Dorsolateral prefrontal cortex (tissue), 122 donors: ENCODE measurements at places on chromosomes 7 and 10.
A peak's percentile ranks its signal among the peaks of the same experiment; 100 is the strongest.

GRCh38 chr10:95755511-95756004, 405 bp upstream of the ENTPD1 start:
- no peak for DNase-seq

GRCh38 chr10:28734938-28735759, 57.8 kb downstream of the BAMBI start:
- no peak for DNase-seq

- DNase-seq: peak; percentile 68
Measured at GRCh38 chr7:33903791-33904680, 1.3 kb upstream of the BMPER start.

- no peak for DNase-seq
Measured at GRCh38 chr7:140404565-140405065, 757 bp downstream of the RAB19 start.

DNA sequence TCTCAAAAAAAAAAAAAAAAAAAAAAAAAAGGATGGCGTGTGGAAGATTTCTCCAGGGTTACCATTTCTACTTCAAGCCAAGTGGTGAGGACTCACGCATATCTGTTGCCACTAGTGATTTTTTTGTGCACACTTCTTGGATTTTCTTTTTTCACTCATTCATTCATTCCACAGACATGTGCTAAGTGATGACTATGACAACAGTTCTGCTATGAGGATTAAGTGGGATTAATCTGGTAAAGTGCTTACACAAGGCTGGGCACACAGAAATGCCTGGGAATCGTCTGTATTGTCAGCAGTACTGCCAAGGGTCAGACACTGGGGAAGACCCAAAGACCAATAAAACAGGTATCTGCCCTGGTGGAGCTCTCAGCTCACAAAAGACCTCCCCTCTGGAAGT, 6.3 kb upstream of the OPN1SW start:
- DNase-seq: no peak

GRCh38 chr10:26378861-26379294, 59.3 kb upstream of the APBB1IP start:
- no peak for DNase-seq

DNA sequence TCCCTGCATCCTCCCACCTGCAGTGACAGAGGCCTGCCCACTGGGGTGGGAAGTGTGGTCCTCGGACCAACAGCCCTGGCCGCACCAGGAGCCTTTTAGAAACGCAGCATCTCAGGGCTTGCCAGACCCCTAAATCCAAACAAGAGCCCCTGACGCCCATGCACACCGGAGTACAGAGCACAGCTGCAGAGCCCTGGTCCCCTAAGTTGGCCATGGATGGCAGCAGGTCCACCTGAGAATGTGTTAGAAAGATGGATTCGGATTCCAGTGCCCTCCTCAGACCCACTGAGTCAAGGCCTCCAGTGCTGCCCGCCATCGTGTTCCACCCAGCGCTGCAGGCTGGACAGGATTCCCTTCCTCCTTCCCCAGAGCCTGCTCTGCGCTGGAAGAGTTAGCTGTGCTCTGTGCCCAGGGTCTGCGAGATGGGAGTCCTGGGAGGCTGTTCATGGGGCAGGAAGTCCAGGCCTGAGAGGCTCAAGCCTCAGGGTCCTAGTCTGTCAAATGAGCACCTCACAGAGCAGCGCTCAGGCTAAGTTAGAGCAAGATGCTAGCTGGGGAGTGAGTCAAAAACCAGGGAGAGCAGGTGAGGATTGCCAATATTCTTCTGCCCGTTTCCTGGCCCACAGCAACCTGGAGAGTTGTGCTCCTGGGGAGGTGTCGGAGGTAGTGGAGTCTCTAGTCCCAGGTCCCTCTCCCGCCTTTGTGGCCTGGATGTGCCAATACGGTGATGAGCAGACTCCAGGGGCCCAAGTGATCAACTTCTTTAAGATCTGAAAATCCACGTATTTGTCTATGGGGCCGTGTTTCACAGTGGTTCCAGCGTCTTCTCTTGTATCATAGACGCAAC, 95.9 kb upstream of the GPR26 start:
- DNase-seq: no peak

GRCh38 chr10:29617880-29618340, 16.9 kb downstream of the SVIL start:
- no peak for DNase-seq

GRCh38 chr10:4099202-4099601, 314.2 kb upstream of the KLF6 start:
- DNase-seq: no peak

DNA sequence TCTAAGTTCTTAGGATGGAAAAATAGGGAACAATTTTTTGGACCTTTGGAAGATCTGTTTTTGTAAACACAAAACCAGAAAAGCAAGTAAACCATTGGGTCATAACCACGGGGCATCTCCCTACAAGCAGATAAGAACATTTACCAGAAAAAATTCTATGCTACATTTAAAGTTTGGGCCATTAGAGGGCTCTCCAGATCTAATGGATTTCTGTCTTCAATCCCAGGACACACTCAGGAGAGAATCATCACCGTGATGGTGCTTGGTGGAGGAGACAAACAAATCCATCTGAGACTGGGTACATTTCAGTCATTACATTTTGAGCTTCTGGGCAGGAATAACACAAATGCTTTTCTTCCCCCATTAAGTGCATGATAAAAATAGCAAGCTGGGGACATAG, 178.4 kb upstream of the TARP start:
- no peak for DNase-seq

DNA sequence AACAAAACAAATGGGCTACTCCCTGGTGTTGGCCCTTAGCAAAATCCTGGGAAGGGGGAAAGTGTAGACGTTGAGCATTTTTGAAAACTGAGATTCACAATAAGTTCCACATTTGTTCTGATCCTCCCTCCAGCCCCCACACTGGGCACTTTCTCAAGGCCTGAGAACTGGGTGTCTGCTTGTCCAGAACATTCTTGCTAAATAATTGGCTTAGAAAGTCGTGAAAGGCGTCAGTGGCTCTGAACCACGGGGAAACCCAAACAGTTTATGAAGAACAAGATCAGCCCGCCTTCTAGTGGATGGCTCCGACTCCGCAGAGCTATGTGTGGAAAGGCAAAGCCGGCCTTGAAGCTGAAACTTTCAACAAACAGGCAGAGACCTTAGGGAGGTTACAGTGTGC, 370.1 kb downstream of the PRPF18 start:
- DNase-seq: no peak

DNA sequence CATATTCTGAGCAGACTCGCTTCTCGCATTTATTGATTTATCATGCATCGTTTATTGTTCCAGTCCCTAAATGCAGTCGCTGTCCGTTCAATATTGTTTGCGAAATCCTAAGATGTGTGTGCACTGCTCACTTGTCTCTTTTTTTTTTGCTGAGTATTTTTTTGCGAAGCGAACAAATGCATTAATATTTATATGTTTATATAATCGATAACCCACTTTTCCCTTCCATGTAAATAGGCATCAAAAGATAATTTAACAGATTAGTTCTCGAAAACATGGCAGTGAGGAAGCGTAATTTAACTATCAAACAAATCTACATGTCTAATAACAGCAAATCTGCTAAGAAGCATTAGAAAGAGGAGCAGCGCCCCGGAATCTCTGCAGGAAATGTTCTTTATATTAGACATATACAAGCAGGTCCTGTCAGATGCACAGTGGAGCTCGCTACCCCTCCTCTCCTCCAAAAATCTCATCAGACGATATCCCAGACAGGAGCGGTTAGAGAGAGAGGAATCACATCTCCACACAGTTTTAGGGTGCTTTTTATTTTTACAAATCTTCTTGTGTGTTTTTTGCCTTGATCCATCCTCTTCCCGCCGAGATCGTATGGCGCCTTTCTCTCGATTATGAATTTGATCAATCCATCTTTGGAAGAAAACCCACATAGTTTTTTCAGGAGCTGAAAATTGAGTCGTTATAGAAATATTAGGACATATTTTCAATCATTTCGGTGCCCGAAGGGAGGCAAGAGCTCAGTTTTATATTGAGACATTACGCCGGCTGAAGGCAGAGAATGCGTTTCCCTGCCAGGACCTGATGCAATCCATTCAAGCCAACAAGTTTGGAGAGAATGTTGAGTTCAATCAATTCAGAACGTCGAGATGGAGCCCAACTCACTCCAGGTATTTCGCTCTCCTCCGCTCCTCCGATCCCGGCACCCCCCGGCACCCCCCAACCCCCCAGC, at the start of gene ARID5B:
TSS of gene ARID5B (plus strand) at position 871 of the 964 bp plus-strand sequence. CDS start at position 882, 11 bp downstream.
- DNase-seq: peak; percentile 48

GRCh38 chr7:112143136-112143535, 63.1 kb downstream of the DOCK4 start:
- DNase-seq: no peak

GRCh38 chr7:158757404-158757989, 52.9 kb upstream of the NCAPG2 start:
- no peak for DNase-seq

- no peak for DNase-seq
Measured at GRCh38 chr7:154409703-154410311, 357.6 kb downstream of the DPP6 start.

DNA sequence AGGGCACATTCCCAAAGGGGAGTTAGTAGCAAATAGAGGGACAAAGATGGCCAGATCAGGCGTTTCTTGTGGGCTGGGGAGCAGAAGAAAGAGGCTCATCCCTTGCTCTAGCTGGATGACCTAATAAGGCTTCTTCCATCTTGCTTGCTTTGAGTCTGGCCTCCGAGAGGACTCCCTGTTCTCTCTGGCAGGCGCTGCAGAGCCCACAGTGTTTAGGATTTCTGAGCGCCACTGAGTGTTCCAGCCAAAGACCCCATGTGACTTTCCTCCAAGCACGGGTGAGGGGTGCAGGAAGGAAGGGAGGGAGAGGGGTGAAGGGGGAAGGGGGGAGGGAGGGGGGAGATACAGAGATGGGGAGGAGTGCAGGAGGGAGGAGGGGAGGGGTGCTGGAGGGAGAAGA, 203.8 kb upstream of the SVIL start:
- DNase-seq: no peak

DNA sequence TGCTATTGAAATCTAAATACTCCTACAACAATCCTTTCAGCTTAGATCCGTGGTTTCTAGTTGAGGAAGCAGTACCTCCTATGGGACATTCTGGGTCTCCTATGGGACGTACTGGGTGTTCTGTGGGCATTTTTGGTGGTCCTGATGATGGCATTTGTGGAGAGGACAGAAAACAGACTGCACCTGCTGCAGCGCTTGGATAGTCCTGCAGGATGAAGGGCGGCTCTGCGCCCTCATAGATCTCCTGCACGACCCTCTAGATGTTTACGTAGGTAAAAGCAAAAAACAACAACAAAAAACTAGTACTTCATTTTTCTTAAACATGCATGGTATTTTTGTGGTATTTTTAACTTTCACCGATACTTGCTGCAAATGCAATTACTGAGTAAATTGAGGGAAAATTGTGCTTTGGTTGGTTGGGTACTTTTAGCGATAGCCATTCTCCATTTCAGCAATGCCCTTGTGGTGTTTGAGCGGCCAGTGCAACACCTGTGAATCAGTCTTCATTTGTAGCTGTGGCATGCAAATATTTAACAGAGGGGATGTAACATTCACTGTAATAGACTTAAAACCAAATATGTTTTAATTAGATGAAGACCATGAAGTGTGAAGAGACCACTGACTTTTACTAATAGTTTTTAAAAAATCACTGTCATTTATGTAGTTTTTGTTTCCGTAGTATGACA, 461.2 kb downstream of the SDK1 start:
- no peak for DNase-seq

DNA sequence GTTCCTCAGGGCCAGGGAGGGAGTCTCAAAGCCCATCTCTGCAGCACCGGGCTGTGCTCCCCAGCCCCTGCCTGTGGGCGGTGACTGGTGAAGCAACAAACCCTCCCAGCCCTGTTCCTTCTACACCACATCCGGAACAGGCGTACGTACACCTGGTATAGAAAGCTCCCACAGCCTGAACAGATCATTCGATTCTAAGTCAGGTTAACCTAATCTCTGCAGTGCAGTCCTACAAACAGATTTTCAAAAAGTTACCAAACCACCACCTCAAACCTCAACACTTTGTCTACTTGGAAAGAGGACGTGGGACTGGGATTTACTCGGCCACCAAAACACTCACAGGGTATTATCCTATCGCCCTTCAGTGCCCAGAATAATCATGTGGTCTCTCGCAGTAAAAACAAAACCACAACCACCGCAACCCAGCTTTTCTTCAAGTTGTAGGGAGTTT, 238.4 kb downstream of the DIP2C start:
- no peak for DNase-seq

GRCh38 chr7:156662277-156662676, 21.7 kb downstream of the RNF32 start:
- DNase-seq: no peak

DNA sequence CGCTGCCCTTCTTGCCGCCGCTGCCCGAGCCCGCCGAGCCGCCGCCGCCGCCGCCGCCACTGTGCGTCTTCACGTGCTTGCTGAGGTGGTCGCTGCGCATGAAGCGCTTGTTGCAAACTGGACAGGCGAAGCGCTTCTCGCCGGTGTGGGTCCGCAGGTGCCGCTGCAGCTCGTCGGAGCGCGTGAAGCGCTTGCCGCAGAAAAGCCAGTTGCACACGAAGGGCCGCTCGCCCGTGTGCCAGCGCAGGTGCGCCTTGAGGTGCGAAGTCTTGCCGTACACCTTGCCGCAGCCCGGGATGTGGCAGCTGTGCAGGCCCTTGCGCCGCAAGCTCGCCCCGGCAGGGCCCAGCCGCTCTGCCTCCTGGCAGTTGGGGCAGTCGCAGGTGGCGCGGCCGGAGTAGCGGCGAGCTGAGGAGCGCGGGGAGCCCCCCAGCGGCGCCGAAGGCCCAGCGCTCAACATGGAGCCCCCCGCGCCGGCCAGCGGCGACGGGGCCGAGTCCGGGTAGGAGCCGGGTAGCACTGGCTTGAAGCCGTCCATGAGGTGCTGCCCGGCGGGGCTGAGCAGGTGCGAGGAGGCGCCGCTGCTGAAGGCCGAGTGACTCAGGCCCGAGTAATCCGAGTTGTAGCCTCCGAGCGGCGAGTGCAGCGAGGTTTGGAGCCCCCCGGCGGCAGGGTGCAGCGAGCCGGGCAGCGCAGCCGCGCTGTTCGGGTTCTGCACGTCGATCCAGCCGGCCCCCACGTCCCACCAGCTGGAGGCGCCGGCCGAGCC, 2.1 kb downstream of the SP8 start:
- DNase-seq: no peak

DNA sequence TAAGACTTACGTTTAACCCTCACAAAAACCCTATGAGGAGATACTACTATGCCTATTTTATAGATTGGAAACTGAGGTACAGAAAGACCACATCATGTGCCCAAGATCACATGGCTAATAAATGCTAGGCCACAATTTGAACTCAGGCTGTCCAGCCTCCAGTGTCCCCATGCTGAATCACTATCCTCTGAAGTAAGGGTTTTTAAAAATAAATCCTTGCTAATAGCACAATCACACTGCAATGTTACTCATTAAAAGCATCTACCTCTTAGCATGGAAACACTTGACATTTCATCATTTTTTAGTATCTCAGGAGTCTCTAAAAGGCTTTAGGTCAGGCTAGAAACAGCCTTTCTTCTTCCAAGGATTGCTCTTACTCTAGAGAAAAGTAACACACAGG, 50.0 kb upstream of the PPP1R3C start:
- DNase-seq: no peak

- DNase-seq: no peak
Measured at GRCh38 chr7:130622866-130623265, 45.7 kb downstream of the COPG2 start.

GRCh38 chr10:36424502-36424901, 700.9 kb upstream of the ANKRD30A start:
- no peak for DNase-seq

GRCh38 chr7:135111379-135111778, 36.5 kb upstream of the TMEM140 start:
- DNase-seq: no peak
